ENCODE measurements at places on chromosomes 5 and 9. TPM values are rescaled to one million over a fixed set of nuclear protein-coding genes. Genes with fewer than 3 reads are reported as not detected.

GRCh38 chr5:104370523-104370922, 807.9 kb upstream of the NUDT12 start:
- peaks cover 15% of the 10 kb centered on the region for H3K4me1 ChIP-seq
- no peak overlapping the region for H3K27ac ChIP-seq
- no peak overlapping the region for H3K4me3 ChIP-seq
- peaks cover 4% of the 10 kb centered on the region for H3K36me3 ChIP-seq
- no peak for DNase-seq

DNA sequence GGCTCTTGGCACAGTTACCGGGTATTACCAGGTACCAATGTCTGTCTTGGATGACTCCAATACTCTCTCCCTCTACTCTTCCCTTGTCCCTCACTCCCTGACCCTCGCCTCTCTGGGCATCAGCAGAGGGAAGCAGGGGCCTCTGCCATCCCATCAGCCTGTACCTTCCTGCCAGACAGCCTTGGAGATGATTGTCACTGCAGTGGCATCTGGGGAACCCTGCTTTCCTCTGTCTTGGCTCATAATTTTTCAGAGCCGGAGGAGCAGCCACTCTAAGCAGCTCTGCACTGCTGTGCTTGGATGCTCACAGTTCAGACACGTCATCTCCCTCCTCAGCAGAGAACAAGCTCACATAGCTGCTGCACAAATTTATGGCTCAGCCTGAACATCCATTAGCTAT, 274.1 kb downstream of the SMARCA2 start:
- H3K4me1 ChIP-seq: peaks cover 4% of the 10 kb centered on the region
- no peaks in the 10 kb centered on the region for H3K36me3 ChIP-seq
- H3K27me3 ChIP-seq: peaks cover 1% of the 10 kb centered on the region
- no peak overlapping the region for H3K27ac ChIP-seq
- H3K4me3 ChIP-seq: no peak overlapping the region

DNA sequence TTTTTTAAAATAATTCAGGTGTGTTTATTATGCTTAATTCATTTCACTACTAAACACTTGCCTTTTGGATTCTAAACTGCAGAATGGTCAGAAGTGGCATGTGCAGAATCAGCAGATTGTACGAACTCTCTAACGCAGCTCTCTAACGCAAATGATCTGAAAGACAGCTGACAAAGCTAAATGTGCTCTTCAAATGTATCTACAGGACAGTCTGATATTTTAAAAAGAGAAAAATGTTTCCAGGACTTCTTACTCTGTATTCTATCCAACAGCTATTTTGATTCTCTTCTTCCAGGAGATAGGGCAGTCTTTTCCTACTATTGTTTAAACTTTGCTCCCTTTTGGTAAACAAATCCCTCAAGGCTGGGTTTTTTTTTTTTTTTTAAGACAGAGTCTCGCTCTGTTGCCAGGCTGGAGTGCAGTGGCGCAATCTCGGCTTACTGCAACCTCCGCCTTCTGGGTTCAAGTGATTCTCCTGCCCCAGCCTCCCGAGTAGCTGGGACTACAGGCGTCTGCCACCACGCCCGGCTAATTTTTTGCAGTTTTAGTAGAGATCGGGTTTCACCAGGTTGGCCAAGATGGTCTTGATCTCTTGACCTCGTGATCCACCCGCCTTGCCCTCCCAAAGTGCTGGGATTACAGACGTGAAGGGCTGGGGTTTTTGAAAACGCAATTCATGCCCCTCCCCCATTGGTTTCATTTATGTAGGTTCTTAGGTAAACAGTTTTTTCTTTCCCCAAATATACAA, 1.2 kb downstream of the NMRK1 start:
- H3K4me1 ChIP-seq: peaks cover 30% of the 10 kb centered on the region
- peak overlapping the region; percentile 79 for H3K4me3 ChIP-seq
- no peak for DNase-seq
- no peaks in the 10 kb centered on the region for H3K36me3 ChIP-seq

DNA sequence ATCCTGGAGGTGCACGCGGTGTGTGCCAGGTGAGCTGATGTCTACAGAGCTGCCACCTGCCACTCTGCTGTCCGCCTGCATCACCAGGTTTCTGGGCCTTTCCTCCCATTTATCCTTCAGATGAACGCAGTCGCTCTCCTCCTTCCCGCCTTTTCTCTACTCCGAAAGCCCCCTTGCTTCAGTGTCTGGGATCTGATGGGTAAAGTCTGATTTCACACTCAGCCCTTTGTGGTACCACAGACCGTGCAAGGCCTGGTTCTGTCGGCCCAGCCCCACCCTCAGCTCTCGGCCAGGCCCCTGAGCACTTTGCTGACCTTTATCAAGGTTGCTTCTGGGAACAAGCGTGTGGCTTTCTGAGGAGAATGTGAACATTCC, 32.5 kb downstream of the GLT6D1 start:
- DNase-seq: no peak
- peaks cover 10% of the 10 kb centered on the region for H3K27me3 ChIP-seq
- no peak overlapping the region for H3K27ac ChIP-seq
- H3K36me3 ChIP-seq: peaks cover 13% of the 10 kb centered on the region

- peak overlapping the region; percentile 31 for H3K4me3 ChIP-seq
- peak overlapping the region; percentile 93 for H3K27ac ChIP-seq
- peaks cover 53% of the 10 kb centered on the region for H3K4me1 ChIP-seq
- DNase-seq: peak; percentile 53
- H3K36me3 ChIP-seq: no peaks in the 10 kb centered on the region
Measured at GRCh38 chr9:84230355-84231145, 110.0 kb downstream of the SLC28A3 start.

DNA sequence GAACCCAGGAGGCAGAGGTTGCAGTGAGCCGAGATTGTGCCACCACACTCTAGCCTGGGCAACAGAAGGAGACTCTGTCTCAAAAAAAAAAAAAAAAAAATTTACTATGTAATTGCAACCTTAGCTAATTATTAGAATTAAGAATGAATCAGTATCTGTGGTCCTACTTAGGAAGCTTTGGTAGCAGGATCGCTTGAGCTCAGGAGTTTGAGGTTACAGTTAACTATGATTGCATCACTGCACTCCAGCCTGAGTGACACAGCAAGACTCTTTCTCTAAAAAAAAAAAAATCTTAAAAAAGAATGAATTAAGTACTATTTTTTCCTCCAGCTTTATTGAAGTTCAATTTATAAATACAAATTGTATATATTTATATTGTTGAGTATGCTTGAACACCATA, 16.7 kb downstream of the NDUFAF2 start:
- no peak for DNase-seq
- no peaks in the 10 kb centered on the region for H3K36me3 ChIP-seq
- H3K27me3 ChIP-seq: no peaks in the 10 kb centered on the region
- H3K4me1 ChIP-seq: peaks cover 4% of the 10 kb centered on the region
- no peak overlapping the region for H3K4me3 ChIP-seq

DNA sequence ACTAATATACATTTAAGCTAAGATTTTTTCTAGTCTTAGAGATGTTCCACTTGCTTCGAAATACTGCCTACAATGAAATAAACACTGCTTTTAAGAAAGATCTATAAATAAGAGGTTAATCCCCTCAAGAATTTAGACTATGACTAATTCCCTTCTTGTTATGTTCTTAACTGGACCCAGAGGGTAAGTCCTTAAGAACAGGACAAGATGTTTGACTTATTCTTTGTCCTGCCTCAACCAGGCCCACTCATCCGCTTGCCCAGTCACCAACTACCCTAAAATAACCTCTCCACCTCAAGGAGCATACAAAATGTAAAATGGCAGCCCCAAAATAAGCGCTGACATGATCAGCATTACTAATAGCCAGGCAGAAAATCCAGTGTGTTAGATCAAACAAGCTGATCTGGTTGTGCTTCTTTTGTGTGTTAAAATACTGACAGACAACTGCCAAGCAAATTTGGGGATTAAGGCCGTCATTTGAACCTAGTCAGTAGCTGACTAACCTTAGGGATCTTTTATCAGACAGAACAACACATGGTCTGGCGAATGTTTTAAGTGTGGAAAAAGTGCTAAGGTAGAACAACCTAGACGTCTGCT, 93.7 kb upstream of the SMC5 start:
- no peak overlapping the region for H3K27ac ChIP-seq
- DNase-seq: no peak
- H3K4me3 ChIP-seq: no peak overlapping the region
- no peaks in the 10 kb centered on the region for H3K36me3 ChIP-seq

GRCh38 chr9:107131108-107131799, 151.8 kb upstream of the RAD23B start:
- H3K4me1 ChIP-seq: peaks cover 5% of the 10 kb centered on the region
- H3K27me3 ChIP-seq: no peaks in the 10 kb centered on the region
- H3K36me3 ChIP-seq: no peaks in the 10 kb centered on the region
- no peak overlapping the region for H3K27ac ChIP-seq
- no peak for DNase-seq

DNA sequence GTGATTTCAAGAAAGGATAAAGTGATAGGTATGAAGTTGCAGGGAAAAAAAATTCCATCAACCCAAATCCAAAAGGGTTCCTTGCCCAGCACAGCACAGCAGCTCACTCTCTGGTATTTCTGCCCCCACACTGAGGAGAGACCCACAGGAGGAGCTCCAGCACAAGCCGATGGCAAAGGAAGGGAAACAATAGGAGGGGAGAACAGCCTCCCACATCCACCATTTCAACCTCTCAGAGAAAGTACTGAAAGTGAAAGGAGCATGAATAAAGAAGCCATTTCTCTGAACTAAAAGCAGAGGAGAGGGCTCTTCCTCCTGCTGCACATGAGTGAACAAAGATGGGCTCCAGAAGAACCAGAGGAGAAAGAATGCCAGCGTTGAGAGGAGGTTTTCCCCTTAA, 54.9 kb upstream of the ZSWIM6 start:
- no peaks in the 10 kb centered on the region for H3K27me3 ChIP-seq
- H3K36me3 ChIP-seq: no peaks in the 10 kb centered on the region
- H3K27ac ChIP-seq: no peak overlapping the region
- no peak overlapping the region for H3K4me3 ChIP-seq

- H3K4me1 ChIP-seq: peaks cover 12% of the 10 kb centered on the region
- DNase-seq: no peak
- H3K4me3 ChIP-seq: peak overlapping the region; percentile 96
- peaks cover 6% of the 10 kb centered on the region for H3K36me3 ChIP-seq
Measured at GRCh38 chr5:113293975-113294310, 140.8 kb downstream of the TSSK1B start.

GRCh38 chr5:154196955-154197652, 6.6 kb downstream of the GALNT10 start:
- peaks cover 36% of the 10 kb centered on the region for H3K4me1 ChIP-seq
- H3K36me3 ChIP-seq: no peaks in the 10 kb centered on the region
- H3K27ac ChIP-seq: no peak overlapping the region
- H3K27me3 ChIP-seq: peaks cover 4% of the 10 kb centered on the region

GRCh38 chr9:95669253-95669652, 152.5 kb upstream of the PTCH1 start:
- DNase-seq: peak; percentile 28
- H3K36me3 ChIP-seq: no peaks in the 10 kb centered on the region
- peak overlapping the region; percentile 53 for H3K4me3 ChIP-seq
- peak overlapping the region; percentile 56 for H3K27ac ChIP-seq

GRCh38 chr5:12125895-12126294, 221.6 kb upstream of the CTNND2 start:
- no peaks in the 10 kb centered on the region for H3K36me3 ChIP-seq
- no peak overlapping the region for H3K27ac ChIP-seq
- no peaks in the 10 kb centered on the region for H3K4me1 ChIP-seq
- DNase-seq: no peak
- H3K27me3 ChIP-seq: no peaks in the 10 kb centered on the region
- no peak overlapping the region for H3K4me3 ChIP-seq

DNA sequence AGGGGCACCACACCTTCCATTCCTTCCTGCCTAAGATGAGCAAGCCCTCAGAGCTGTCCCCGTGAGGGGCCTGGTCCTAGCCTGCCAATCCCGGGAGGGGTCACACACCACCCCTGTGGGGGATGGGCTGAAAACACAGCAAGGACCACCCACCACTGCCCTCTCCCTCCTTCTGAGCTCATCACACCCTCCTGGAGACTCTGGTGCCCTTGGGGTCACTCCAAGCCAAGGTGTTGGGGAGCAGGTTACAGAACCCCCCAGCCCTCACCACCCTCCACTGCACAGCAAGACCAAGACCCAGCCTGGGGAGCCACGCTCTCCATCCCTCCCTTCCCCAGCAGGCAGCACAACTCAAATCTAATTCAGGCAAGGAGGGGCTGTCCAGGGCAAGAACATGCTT, 60.5 kb upstream of the PPP1R26 start:
- no peak for DNase-seq
- H3K4me3 ChIP-seq: no peak overlapping the region
- no peaks in the 10 kb centered on the region for H3K36me3 ChIP-seq
- H3K27me3 ChIP-seq: peaks cover 2% of the 10 kb centered on the region
- no peak overlapping the region for H3K27ac ChIP-seq

DNA sequence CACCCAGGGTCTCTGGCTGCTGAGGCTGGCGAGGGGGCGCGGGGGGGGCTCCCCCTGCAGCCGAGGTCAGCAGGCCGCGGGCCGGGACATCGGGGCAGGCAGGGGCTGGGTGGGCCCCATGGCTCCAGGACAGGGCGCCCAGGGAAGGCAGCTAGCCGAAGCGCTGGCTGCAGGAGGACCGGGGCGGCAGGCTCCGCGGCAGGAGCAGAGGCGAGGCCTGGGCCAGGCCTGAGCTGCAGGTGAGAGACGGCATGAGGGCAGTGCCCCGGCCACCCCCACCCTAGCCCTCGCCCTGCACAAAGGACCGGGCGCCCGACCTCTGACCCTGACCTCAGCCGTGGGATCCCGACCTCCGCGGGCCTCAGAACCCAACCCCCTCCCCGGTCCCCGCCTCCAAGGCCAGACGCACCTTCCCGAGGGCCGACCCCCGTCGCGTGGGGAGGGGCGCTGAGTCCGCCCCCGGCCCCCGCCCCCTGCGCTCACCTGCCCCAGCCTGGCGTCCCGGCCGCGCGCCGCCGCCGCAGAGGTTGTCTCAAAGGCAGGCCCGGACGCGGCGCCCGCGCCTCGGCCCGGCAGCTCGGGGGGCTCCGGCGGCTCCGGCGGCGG, 431 bp downstream of the RNF208 start:
- no peak overlapping the region for H3K27ac ChIP-seq
- peak; percentile 53 for DNase-seq
- peaks cover 4% of the 10 kb centered on the region for H3K27me3 ChIP-seq
- H3K36me3 ChIP-seq: no peaks in the 10 kb centered on the region
- no peak overlapping the region for H3K4me3 ChIP-seq

- DNase-seq: no peak
- no peaks in the 10 kb centered on the region for H3K36me3 ChIP-seq
Measured at GRCh38 chr5:106116682-106117081, 1554.1 kb downstream of the EFNA5 start.

- no peaks in the 10 kb centered on the region for H3K4me1 ChIP-seq
- no peak overlapping the region for H3K27ac ChIP-seq
- DNase-seq: no peak
- H3K36me3 ChIP-seq: no peaks in the 10 kb centered on the region
Measured at GRCh38 chr5:86118542-86118941, 499.2 kb upstream of the COX7C start.

TAF11L5 gene
- total RNA-seq: 0.83 TPM

AK8 gene
- 0.44 TPM for total RNA-seq

RCL1 gene
- 14.4 TPM for total RNA-seq

BAAT gene
- total RNA-seq: 0.54 TPM

SPATA31C1 gene
- total RNA-seq: not detected

LHX3 gene
- total RNA-seq: 0.81 TPM

IRX2 gene
- total RNA-seq: 60.7 TPM

C6 gene
- not detected for total RNA-seq

NR4A3 gene
- total RNA-seq: 4.1 TPM

GPX3 gene
- 20.4 TPM for total RNA-seq

PCDHAC2 gene
- 6.0 TPM for total RNA-seq

ALDH1A1 gene
- total RNA-seq: not detected

S1PR3 gene
- 2.9 TPM for total RNA-seq

CCNJL gene
- total RNA-seq: 123 TPM

ATP10B gene
- total RNA-seq: not detected

Measured in glutamatergic neuron (in vitro differentiated cells).